ENCODE measurements at places on chromosomes 16 and 17.

DNA sequence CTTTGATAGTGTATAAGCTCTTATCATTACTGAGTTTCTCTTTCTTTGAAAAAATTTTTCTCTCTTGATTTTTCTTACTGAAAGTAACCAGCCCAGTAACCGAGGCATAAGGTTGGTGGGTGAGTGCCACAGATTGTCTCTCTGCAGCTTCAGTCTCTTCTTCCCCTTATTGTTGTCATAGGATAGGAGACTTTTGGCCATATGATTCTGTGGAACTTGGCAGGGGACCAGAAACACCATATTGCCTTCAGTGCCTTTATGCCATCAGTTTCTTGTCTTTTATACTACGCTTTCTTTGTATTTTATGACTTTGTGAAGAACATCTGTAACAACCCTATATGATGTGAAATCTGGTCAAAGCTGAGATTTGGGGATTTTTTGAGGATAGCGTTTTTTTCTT, 341.6 kb upstream of the TBX2 start:
- no peak for DNase-seq

DNA sequence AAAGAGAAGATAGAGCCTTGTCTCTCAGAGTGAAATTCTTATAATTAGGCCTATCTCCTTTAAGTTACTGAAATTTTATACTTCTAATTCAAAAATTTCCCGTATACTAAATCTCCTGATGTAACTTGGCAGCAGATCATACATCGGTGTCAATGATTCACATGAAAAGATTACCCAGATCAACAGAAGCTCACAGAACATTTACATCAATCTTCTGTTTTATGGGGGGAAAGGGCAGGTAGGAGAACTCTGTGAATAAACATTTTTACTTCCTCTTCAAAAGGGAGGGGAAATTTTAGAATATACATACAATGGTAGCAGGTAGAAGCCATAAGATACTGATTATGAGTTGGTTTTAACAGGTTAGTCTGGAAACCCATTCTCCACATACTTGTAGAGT, 43.1 kb downstream of the PHLPP2 start:
- no peak for DNase-seq

DNA sequence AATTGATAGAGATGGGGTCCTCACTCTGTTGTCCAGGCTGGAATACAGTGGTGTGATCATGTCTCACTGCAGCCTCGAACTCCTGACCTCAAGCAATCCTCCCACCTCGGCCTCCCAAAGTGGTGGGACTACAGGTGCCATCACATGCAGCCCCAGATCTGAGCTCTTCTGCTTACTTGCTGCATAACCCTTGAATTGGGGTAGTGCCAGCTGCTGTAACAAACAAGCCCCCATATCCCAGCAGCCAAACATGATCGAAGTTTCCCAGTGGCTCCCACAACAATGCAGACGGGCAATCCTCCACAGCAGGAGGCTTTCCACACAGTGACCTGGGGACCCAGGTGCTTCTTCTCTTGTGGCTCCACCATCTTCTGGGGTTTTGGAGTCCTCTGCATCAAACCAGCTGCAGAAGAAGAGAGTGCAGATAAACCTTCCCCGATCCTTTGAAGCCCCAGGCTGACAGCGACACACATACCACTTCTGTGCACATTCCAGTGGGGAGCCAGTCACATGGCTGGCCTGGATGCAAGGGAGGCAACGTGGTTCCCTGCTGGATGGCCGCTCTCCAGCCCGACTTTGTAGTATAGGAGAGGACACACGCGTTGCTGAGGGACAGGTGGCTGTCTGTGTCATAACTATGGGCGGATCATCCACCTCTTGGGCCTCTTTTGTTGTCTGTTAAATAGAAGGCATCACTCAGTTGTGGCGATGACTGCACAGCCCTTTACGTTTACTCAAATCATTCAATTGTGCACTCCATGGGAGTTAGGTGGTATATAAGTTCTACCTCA, 16.7 kb downstream of the SBK1 start:
- no peak for DNase-seq

GRCh38 chr17:3771140-3771539, 29.8 kb downstream of the ITGAE start:
- no peak for DNase-seq

DNA sequence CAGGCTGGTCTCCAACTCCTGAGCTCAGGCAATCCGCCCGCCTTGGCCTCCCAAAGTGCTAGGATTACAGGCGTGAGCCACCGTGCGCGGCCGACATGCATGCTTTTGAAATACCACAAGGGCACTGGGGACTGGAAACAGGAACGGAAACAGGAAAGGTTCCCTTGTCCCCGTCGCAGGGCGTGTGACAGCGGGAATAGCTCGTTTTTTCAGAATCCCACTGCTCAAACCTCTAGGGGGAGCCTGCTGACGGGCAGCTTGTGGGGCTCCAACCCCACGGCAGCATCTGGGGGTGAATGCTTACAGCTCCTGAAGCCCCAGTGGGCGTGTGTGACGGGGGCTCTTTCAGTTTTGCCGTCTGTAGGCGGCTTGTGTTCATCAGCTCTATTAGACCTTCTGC, 18.8 kb upstream of the ASGR2 start:
- DNase-seq, result no peak

Measured in NCI-H1436 treated with DMSO at 0.1 percent for 48 hours (cell line).